Prostate gland (tissue), 2 donors: ENCODE measurements at places on chromosomes 2 and 18. TPM values are rescaled to one million over a fixed set of nuclear protein-coding genes. Genes with fewer than 3 reads are reported as not detected.
A peak's percentile ranks its signal among the peaks of the same experiment; 100 is the strongest.

GRCh38 chr2:229708335-229708734 is 6.0 kb downstream of the DNER start:
- no peak overlapping the region for H3K4me3 ChIP-seq
- no peak for DNase-seq

GRCh38 chr2:232521959-232522622 is 1.9 kb downstream of the PRSS56 start:
- peaks cover 9% of the 10 kb centered on the region for H3K4me1 ChIP-seq
- no peak overlapping the region for H3K27ac ChIP-seq
- DNase-seq, result peak; percentile 27
- H3K27me3 ChIP-seq, result peaks cover 23% of the 10 kb centered on the region
- H3K4me3 ChIP-seq, result no peak overlapping the region
- H3K36me3 ChIP-seq, result no peaks in the 10 kb centered on the region

The UGT1A5 gene
- not detected for total RNA-seq

GRCh38 chr18:49022311-49023161 is 71.8 kb upstream of the SMAD7 start:
- DNase-seq, result no peak
- H3K27ac ChIP-seq, result no peak overlapping the region
- H3K27me3 ChIP-seq, result no peaks in the 10 kb centered on the region
- H3K4me3 ChIP-seq, result no peak overlapping the region
- H3K36me3 ChIP-seq, result no peaks in the 10 kb centered on the region

The PIEZO2 gene
- total RNA-seq, result 4.1 TPM

- H3K27me3 ChIP-seq, result no peaks in the 10 kb centered on the region
- H3K4me1 ChIP-seq, result no peaks in the 10 kb centered on the region
- H3K4me3 ChIP-seq, result no peak overlapping the region
- no peak for DNase-seq
- H3K27ac ChIP-seq, result no peak overlapping the region
Measured at GRCh38 chr2:63667132-63667700, 78.5 kb downstream of the MDH1 start.

- no peak overlapping the region for H3K4me3 ChIP-seq
- no peak for DNase-seq
- no peak overlapping the region for H3K27ac ChIP-seq
- no peaks in the 10 kb centered on the region for H3K4me1 ChIP-seq
- peaks cover under 1% of the 10 kb centered on the region for H3K36me3 ChIP-seq
Measured at GRCh38 chr2:121376535-121377250, 91.7 kb upstream of the TFCP2L1 start.

DNA sequence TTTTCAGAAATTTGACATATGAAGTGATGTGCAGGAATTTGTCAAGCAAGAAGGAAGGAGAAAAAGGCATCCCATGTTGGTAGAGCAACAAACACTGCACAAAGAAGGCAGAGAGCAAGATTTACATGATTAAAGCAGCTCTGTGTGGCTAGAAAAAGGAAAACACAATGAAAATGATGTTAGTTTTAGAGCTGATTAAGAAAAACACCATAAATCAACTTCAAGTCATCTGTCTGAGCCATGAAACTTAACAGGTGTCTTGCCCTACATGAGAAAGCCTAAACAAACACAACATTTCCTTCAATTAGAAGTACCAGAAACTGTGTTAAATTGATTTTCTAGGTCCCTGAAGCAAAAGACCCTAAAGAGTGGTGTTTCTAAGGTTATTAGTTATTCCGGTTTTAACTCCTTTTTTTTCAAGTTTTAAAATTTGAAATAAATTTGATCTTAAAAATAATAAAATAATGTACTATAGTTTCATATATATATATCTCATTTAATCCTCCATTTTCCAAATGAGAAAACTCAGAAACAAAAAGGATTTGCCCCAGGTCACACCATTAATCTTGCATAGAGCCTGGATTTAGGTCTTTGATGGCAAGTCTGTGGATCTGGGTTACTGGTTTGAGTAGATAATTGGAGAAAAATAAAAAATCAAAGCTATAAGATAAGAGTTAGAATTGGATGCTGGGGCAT is 8.6 kb upstream of the DSC1 start:
- no peak overlapping the region for H3K4me3 ChIP-seq
- H3K36me3 ChIP-seq, result no peaks in the 10 kb centered on the region
- no peak for DNase-seq
- no peaks in the 10 kb centered on the region for H3K4me1 ChIP-seq
- H3K27me3 ChIP-seq, result no peaks in the 10 kb centered on the region
- H3K27ac ChIP-seq, result no peak overlapping the region

GRCh38 chr2:10229462-10230099 is 73.1 kb upstream of the HPCAL1 start:
- no peaks in the 10 kb centered on the region for H3K36me3 ChIP-seq
- H3K27me3 ChIP-seq, result no peaks in the 10 kb centered on the region
- H3K4me1 ChIP-seq, result no peaks in the 10 kb centered on the region
- H3K4me3 ChIP-seq, result no peak overlapping the region

DNA sequence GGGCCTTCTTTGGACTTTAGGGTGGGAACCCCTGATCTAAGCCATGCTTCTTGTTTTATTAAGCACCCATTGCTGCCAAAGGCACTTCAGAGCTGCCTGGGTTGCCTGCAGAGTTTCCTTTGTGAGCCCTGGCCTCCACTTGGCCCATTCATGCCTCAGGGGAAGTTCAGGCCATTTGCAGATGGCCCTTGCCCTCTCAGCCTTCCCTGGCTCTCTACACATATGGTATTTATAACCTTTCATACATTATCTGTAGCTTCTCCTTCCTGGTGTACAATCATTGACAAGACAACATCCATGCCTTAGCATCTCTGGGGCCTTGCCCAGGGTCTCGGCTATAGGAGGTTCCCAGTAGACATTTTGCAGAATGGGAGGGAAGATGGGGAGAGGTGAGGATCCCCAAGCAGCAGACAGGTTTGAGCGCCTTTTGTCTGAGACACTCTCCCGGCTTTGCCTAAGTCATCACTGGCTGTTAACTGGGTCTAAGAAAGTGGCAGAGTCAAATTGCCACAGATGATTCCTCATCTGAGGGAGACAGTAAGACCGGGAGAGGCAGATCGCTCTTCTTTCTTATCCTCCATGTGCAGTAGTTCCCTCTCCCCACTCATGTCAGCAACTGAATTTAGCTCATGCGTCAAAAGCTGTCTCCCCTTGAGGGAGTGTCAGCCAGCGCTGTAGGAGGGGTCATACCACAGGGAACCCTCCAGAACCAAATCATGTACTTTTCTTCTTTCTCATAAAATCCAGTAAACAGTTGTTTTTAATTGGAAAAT is 2.7 kb downstream of the EHD3 start:
- no peak for DNase-seq
- H3K4me1 ChIP-seq, result peaks cover 2% of the 10 kb centered on the region
- H3K27ac ChIP-seq, result no peak overlapping the region
- H3K36me3 ChIP-seq, result no peaks in the 10 kb centered on the region

DNA sequence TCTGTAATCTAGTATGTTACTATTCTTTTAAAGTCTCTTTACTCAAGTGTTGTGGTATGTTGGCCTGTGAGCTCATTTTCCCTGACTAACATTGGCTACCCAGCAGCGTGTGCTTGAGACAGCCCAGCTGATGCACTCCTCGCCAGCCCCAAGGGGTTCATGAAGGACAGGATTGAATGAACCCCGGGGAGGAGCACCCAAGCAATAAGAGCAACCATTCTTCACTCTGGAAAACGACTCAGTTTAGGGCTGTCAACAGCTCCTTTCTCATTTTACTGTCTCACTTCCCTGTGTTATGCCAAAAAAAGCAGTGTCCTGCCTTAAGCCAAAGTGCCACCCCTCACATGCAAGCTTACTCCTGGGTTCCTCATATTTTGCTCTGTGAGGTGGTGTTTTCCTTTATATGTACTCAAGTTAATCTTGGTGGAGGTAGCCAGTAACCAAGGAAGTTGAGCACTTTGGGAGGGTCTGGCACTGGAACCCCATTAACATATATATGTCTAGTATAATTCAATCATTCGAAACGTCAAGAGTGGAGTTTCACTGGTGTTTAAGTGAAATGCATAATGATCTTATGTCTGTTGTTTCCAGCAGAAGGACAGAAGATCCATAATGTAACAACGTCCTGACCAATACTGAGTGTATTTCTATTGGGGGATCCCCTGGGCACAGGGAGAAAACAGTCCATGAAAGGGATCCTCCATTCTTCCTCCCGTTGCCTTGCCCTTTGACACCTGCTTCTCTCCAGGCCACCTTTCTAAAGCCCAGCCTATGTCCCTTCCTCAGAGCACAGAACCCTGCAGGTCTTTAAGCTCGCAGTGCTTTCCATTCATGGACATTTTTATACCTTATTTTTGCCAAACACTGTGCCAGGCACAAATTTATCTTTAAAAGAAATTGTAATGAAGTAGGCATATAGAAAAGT is 43.2 kb downstream of the ATIC start:
- H3K4me1 ChIP-seq, result no peaks in the 10 kb centered on the region
- DNase-seq, result no peak
- H3K27me3 ChIP-seq, result no peaks in the 10 kb centered on the region
- no peak overlapping the region for H3K27ac ChIP-seq
- H3K36me3 ChIP-seq, result no peaks in the 10 kb centered on the region

GRCh38 chr2:142642650-142643049 is 234.8 kb upstream of the KYNU start:
- H3K27me3 ChIP-seq, result no peaks in the 10 kb centered on the region
- DNase-seq, result no peak
- no peak overlapping the region for H3K27ac ChIP-seq
- no peak overlapping the region for H3K4me3 ChIP-seq

The CGREF1 gene
- total RNA-seq, result 4.9 TPM

DNA sequence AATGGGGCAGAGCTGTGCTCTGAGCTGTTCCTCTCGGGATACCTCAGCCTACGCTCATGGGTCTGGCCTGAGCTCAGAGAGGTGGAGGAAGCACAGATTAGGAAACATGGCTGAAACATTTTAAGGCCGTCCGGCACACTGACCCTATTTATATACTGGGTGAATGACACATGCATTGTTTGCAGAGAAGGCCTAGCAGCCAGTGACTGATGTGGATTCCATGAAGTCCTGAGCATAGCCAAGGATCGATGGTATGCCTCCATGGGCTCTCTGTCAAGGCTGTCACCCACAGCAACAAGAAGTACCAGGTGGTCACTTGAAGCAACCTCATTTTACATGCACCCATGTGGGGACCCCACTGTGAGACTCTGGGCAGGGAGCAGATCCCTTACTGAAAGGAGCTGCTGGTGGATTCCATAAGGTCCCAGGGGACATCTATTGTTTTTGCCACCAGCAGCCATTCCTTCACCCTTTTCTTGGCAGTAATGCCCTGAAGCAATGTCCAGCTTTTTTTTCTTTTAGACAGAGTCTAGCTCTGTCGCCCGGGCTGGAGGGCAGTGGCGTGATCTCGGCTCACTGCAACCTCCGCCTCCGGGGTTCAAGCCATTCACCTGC is 8.4 kb downstream of the PTMA start:
- peaks cover 5% of the 10 kb centered on the region for H3K4me1 ChIP-seq
- DNase-seq, result no peak
- no peak overlapping the region for H3K27ac ChIP-seq
- no peaks in the 10 kb centered on the region for H3K36me3 ChIP-seq
- no peak overlapping the region for H3K4me3 ChIP-seq

DNA sequence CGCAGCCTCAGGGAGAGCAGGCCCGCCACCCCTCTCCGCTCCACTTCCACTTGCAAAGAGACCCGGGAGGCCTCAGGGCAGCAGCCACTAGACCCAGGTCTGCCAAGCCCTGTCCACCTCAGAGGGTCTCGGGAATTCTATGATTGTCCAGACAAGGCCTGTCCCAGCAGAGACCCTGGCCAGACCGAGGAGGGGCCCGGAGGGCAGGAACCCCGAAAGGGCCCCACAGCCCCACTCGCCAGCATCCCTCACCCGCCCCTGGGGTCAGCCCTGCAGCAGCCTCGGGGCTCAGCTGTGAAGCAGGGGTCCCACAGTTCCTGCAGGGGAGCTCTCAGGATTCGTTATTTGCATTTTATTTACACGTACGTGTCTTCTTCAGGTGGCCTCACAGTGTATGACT is 269.5 kb downstream of the EIPR1 start:
- no peaks in the 10 kb centered on the region for H3K4me1 ChIP-seq

The ATG4B gene
- total RNA-seq, result 162 TPM

GRCh38 chr2:97736608-97737330 is 23.4 kb downstream of the ZAP70 start:
- H3K27me3 ChIP-seq, result no peaks in the 10 kb centered on the region
- no peaks in the 10 kb centered on the region for H3K4me1 ChIP-seq
- no peak overlapping the region for H3K4me3 ChIP-seq
- no peak for DNase-seq

The NEMP2 gene
- total RNA-seq, result 4.6 TPM

The IL36G gene
- not detected for total RNA-seq

DNA sequence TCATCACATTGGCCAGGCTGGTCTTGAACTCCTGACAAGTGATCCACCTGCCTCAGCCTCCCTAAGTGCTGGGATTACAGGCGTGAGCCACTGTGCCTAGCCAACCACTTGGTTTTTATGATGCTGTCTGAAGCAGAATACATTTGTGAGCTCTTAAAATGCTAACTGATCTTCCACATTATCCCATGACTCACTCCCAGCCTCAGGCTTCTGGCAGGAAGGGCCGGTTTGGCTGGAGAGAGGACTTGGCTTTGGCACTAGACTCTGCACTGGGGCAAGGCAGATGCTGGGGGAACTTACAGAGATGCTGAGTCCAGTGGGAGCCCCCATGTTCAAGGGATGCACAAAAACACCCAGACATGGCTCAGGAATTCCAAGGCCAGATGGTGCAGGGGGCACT is 40.5 kb upstream of the SH3BP4 start:
- no peak overlapping the region for H3K27ac ChIP-seq
- DNase-seq, result peak; percentile 53
- H3K4me3 ChIP-seq, result no peak overlapping the region
- H3K4me1 ChIP-seq, result no peaks in the 10 kb centered on the region
- H3K27me3 ChIP-seq, result no peaks in the 10 kb centered on the region
- H3K36me3 ChIP-seq, result no peaks in the 10 kb centered on the region

The PKDCC gene
- total RNA-seq, result 11.1 TPM
